GF-D8 (cell line): ENCODE measurements at places on chromosomes 1 and 21.

- DNase-seq: no peak
Measured at GRCh38 chr1:10924030-10924429, 88.4 kb upstream of the TARDBP start.

DNA sequence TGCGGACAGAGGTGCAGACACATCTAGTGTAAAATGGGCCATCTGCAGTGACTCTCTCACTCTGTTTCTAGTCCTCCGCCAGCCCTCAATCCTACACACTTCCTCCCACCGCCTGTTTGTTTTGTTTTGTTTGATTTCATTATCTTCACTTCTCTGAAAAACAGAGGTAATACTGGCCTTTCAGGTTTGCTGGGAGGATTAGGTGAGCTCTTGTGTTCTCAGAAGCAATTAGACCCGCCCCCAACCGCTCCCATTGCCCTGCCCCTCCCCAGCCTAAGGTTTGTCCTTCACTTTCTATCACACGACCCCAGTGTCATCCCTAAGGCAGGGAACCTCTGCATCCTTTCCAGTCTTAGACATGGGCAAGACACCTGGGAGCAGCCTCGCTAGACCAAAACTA, 43.2 kb upstream of the TACSTD2 start:
- no peak for DNase-seq

GRCh38 chr1:22132517-22133235, 10.2 kb downstream of the WNT4 start:
- DNase-seq: no peak

DNA sequence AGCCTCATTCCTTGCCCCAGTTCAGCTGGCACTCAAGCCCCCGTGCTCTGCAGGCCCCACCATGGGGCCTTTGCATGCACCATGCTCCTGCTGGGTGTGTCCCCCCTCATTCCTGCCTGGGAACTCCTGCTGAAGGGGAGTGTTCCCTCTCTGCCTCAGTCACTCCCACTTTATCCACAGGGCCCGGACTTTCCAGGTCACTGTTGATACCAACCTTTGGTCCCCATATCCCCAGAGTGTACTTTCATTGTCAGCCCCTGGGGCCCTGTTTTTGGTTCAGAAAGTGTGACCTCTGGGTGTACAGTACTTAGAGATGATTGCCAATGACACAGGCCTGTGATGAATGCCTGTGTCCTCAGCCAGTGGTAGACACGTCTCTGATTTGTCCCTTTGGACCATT, 2.9 kb downstream of the TTC22 start:
- no peak for DNase-seq

GRCh38 chr1:90716552-90717355, at the start of gene BARHL2:
Gene BARHL2 (minus strand): TSS chr1:90717302. CDS start chr1:90717195, 107 bp downstream.
- no peak for DNase-seq
